ENCODE measurements at places on chromosomes 6 and 20.

DNA sequence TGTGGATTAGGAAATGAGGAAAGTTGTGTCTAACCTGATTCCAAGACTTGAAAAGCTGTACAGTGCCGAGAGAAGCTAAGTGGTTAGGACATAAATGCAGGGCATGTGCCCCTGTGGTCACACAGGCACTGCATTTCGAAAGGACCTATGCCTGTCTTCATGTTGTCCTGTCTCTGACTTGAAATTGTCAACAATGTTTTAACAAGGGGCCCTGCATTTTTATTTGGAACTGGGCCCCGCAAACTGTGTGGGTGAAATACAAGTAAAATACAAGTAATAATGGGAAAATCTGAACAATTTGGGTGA, 38.8 kb downstream of the MRS2 start:
- no peak for DNase-seq

DNA sequence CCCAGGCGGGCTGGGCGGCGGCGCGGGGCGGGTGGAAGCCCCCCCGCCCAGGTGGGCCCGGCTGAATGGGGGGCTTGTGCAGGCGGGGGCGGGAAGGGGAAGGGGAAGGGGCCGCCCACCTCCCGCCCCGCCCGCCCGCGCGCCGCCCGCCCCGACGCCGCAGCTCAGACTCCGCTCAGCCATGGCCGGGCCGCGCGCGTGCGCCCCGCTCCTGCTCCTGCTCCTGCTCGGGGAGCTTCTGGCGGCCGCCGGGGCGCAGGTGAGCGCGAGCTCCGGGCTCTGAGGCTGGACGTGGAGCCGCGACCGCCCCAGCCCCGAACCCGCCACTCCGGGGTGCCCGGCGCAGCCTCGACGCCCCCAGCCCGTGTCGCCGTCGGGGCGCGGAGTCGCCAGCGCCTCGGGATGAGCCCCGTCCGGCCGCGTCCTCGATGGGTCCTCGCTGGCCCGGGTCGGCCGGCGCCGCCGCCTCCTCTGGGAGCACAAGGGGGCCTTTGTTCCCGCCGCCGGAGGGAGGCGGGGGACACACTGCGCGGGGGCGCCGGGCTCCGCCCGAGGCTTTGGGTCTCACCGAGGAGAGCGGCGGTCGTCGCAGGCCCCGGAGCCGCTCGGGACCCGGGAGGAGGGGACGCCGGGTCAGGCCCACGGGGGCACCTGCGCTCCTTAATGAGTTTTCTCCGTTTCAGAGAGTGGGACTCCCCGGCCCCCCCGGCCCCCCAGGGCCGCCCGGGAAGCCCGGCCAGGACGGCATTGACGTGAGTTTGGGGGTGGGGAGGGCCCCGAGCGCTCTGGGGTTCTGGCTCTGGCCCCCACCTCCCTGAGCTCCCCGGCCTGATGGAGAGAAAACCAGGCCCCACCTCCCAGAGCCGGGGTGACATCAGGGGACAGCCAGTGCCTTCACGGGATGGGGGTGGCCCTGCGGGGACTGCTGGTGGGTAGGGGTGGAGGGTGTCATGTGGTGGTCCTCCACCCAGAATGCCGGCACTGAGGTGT, at the start of gene COL9A3:
TSS of gene COL9A3 (plus strand) at position 167 of the 990 bp plus-strand sequence. CDS start at position 182, 15 bp downstream.
- no peak for DNase-seq

GRCh38 chr6:33905071-33905609, 101.3 kb upstream of the MLN start:
- DNase-seq: no peak

DNA sequence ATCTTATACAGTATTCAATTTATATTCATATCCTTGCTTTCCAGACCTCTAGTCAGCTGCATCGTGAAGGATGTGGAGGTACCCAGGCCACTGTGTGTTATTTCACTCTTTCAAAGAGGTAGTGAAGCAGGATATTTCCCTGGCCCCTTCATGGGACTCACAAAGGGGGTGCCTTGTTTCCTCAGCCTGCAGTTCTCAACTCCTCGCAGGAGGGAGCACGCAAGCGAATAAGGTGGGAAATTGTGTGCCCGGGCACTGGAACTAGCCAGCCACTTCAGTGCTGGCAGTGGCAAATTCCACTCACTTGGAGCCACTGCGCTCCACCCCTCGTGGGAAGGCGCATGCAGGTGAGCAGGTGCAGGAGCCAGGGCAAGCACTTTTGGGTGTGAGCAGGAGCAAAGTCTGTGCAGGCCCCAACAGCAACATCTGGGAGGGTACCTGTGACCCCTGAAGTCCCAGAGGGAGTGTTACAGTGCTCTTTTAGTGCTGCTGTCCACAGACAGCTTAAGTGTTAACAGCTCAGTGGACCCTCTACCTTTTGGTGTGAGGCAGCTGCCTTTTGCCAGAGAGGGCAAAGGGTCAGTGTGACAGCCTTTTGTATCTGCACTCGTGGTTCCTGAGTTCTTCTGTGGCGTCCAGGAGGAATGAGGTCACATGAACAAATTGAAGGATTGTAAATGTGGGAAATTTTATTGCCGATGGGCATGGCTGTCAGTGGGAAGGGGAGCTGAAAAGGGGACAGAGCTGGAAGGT, 49.4 kb upstream of the FAM135A start:
- no peak for DNase-seq

GRCh38 chr20:13648291-13649228, 9.8 kb upstream of the TASP1 start:
- no peak for DNase-seq

GRCh38 chr6:89489078-89489477, 56.1 kb downstream of the ANKRD6 start:
- peak; percentile 10 for DNase-seq

DNA sequence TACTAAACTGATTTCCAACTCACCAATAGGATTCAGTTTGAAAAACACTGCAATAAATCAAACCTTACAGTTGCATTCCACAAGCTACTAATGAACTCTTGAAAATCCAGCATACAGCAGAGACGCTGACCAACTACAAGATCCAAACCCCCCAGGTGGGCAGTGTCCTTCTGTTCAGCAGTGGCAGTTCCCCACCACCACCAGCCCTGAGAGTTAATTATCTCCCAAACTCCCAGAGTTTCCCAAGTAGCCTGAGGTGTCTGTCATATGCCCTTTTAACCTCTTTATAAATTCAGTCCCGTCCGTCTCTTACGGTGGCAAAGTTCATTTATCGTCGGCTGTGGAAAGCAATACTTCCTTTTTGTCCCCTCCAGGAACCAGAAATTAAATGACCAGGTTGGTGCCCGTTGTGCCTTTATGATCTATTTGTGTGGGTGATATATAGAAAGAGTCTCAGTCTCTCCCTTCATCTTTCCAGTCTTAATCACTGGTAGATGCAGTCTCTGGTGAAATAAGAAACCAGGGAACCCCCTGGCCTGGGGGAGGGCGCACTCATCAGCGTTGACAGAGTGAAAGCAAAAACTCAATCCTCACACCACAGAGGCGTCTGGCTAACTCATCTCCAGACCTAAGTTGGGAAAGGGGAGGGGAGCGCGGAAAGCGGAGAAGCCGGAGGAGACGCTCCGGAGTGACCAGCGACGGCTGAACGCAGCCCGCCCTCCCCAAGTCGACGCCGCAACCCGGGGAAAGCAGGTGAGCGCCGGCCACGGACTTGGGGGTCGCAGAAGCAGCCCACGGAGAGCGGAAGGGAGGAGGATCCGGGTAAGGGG, 717 bp downstream of the MRPL14 start:
- DNase-seq: peak; percentile 48

DNA sequence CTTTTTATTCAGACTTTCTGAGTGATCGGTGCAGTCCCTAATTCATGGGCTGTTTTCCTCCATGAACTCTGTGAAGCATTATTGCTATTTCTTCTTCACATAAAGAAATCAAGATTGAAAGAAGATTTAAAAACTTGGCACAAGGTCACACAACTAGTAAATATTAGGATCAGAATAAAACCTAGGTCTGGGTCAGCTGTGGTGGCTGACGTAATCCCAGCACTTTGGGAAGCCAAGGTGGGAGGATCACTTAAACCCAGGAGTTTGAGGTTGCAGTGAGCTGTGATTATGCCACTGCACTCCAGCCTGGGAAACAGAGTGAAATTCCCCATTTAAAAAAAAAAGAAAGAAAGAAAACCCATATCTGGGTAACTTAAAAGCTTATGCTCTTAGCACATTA, 1.4 kb downstream of the ZSCAN9 start:
- no peak for DNase-seq

DNA sequence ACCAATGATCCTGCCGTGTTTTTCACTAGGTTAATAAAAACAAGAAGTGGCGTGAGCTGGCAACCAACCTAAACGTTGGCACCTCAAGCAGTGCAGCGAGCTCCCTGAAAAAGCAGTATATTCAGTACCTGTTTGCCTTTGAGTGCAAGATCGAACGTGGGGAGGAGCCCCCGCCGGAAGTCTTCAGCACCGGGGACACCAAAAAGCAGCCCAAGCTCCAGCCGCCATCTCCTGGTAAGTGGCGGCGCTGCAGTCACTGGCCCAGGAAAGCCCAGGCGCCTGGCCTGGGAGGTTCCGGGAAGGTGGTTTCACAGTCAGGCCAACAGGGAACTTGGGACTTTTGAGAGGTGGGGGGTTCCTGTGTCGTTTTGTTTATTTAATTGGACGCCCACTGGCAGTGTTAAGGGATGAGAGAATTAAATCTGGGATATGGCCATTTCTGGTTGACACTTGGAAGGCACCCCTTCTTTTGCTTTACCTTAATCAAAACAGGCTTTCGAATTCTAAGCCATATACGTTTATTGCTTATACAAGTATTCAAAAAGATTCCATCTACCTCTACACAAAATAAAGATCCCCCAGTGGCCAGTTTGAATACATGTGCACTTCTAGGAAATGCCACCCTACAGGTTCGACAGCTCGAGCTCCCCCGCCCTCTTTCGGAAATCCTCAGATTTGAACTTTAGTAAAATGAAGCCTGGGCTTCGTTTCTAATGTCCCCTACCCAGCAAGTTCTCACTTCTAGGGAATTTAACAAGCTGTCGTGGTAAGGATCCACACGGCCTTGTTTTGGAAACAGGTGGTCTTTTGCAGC, 138.9 kb downstream of the TMEM242 start:
- peak; percentile 40 for DNase-seq

- no peak for DNase-seq
Observed at GRCh38 chr6:144644776-144645175, 359.6 kb downstream of the UTRN start.

DNA sequence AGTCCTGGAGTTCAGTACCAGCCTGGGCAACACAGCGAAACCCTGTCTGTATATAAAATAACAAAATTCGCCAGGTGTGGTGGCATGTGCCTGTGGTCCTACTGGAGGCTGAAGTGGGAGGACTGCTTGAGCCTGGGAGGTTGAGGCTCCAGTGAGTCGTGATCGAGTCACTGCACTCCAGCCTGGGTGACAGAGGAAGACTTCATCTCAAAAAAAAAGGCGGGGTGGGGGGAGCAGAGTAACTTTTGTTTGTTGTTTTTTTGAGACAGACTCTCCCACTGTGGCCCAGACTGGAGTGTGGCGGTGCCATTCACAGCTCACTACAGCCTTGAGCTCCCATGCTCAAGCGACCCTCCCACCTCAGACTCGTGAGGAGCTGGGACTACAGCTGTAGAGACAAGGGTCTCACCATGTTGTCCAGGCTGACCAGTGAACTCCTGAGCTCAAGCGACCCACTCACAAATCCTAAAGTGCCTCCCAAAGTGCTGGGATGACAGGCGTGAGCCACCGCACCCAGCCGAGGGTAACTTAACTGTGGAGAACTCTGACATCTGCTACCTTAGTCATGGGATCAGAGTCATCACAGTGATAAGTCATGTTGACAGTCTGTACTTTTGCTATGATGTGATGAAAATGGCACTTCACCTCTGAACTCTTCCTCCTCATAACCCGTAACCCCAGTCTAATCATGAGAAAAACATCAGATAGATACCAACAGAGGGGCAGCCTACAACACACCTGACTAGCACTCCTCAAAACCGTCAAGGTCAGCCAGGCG, 16.5 kb downstream of the PEDS1 start:
- DNase-seq: no peak

DNA sequence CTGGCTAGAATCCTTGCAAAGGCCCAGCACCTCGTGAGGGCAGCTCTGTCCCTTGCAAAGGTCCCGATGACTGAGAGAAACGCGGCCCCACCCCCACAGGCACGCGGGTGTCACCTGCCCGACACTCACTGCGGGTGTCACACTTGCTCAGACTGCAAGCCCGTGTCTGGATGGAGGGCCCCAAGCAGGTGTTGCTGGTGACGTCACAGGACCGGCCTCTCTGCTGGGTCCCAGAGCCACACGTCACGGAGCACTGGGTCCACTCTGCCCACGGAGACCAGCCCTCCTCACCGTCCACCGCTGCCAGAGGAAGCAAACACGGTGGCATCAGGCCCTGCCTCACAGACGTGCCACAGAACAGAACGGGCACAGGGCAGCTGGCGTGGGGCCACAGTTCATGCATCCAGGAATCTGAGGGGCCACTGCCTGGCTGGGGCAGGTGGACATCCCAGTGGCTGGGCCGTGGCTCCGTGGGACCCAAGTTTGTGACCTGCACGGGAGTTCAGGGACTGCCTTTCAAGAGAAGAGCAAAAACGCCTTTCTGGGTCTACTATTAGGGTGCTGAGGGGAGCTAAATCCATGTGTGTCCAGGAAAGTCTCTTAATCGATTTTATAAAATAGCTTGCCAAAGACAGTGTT, 16.0 kb downstream of the THBS2 start:
- no peak for DNase-seq

GRCh38 chr6:150072201-150072600, 3.3 kb upstream of the ULBP3 start:
- no peak for DNase-seq

- DNase-seq: no peak
Observed at GRCh38 chr20:47319517-47320252, 36.8 kb downstream of the ZMYND8 start.

GRCh38 chr6:83860782-83861495, 1.4 kb downstream of the CYB5R4 start:
- DNase-seq: no peak

DNA sequence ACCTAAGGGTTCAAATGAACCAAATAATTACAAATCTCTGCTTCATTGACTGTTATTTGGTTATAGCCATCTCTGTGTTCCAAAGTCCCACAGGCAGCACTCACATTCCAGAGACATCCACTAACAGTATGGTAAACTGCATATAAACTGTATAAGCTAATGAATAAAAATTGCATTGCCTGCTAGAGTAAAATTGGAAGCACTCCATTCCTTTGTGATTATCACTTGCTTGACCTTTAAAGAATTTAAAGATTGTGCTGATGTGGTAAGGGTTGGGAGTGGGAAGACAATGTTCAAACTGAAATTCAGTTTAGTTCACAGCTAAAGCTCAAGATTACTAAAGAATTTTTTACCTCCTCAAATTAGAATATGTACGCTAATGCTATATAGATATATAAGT, 31.0 kb upstream of the OSTM1 start:
- no peak for DNase-seq

DNA sequence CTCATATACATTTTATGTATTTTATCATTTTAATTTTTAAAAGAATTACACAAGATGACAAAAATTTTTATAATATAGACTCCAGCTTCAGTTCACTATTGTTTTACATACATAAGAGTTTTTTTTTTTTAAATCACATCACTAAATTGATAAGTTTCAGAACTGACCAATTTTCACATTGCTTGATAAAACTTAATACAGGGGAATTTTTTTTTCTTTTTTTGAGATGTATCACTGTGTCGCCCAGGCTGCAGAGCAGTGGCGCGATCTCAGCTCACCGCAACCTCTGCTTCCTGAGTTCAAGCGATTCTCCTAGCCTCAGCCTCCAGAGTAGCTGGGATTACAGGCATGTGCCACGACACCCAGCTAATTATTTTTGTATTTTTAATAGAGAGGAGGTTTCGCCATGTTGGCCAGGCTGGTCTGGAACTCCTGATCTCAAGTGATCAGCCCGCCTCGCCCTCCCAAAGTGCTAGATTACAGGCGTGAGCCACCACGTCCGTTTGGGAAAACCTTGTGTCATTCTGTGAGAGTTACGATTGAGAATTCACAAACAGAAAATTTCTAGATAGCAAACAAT, 36.6 kb upstream of the BTN3A2 start:
- DNase-seq: no peak

- no peak for DNase-seq
Observed at GRCh38 chr6:684831-685636, 7.9 kb downstream of the EXOC2 start.

Data from SK-N-DZ (cell line).